ENCODE measurements at places on chromosomes 12 and 14.

- DNase-seq: no peak
These were observed 42.2 kb upstream of the APPL2 start for GRCh38 chr12:105278043-105278697.

DNA sequence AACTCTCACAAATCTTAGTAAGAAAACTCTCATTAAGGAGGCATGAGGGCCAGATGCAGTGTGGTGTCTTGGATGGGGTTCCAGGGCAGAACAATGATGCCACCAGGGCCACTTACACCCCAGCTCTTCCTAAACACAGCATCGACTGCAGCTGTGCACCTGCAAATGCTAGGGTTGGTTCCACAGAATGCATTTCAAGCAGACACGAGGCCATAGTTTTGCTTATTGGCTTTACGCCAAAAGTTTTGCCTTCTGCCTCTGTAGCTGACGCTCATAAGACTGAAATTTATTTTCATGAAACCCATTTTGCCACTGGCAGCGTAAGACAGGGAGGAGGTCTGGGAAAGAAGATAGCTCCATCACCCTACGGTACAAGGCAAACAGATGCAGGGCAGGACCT, 179.0 kb downstream of the RIMBP2 start:
- DNase-seq: no peak

GRCh38 chr12:22924391-22924790, 299.4 kb downstream of the ETNK1 start:
- no peak for DNase-seq

- no peak for DNase-seq
These were observed 292.8 kb upstream of the SFSWAP start for GRCh38 chr12:131418121-131418520.

- DNase-seq: no peak
These were observed 308.7 kb downstream of the EMP1 start for GRCh38 chr12:13505224-13505623.
